ENCODE measurements at places on chromosomes 7 and 10.

DNA sequence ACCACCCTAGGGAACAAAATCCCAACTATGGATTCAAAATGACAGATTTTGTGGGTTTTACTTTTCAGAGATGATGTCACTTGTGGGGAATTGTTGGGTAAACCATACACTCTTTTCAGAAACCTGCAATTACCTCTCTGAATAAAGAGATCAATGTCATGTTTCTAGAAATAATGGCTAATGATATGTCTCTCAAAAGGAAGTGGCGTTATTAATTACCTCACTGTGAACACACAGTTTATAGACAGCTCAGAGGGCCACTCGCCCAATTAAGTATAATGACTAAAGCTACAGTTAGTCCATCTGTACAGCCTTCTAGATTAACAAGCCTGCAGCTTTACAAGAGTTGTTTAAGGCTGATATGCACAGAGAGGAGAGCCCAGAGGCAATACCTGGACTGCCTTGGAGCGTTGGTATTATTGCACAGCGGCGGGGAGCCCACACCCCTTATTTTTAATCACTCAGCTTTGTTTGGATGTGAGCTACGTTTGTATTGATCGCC lies 79.5 kb downstream of the RAB11FIP2 start:
- DNase-seq: no peak

DNA sequence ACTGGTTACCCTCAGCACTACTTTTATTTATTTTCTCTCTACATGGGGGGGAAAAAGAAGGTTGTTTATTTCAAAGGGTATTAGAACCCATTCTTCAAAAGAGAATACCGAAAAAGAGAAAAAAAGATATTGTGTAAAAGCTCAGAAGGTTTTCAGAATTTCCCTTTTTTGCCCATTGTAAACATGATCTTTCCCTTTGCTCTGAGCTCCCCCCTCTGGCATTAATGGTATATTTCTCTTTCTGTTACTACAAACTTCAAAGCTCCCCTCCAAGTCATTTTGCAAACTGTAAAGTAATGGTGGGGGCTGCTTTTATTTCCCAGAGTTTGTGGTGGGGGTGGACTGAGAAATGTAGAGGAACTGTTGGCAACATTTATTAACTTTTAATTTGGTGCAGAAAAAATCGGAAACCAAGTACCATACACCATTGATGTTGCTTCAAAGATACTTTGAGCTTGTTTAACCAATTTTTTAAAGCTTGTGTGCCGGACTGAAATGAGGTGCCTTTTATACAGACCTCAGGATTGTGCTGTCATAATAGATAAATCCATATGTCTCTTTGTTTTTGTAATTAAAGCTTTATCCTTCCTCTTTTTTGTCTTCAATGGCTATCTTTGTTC lies 181.5 kb downstream of the EXOC4 start:
- DNase-seq: no peak

DNA sequence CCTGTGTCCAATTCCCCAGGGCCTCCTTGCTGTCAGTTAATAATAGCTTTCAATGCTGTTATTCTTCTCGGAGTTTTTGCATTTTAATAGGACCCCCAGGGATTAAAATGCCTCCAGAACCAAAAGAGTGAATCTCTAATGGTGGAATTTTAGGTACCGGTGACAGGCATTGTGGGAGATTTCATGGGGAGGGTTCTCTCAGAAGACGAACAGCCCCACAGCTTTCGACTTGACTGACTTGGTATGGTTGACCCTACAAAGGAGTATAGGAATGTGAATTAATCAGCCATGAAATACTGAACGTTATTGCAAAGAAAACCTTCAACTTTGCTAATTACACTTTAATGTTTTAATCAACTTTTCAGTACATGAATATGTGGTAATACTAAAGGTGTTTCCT lies 206.3 kb upstream of the FZD8 start:
- DNase-seq: no peak

GRCh38 chr10:115744089-115744488 lies 528.9 kb downstream of the GFRA1 start:
- DNase-seq: no peak

DNA sequence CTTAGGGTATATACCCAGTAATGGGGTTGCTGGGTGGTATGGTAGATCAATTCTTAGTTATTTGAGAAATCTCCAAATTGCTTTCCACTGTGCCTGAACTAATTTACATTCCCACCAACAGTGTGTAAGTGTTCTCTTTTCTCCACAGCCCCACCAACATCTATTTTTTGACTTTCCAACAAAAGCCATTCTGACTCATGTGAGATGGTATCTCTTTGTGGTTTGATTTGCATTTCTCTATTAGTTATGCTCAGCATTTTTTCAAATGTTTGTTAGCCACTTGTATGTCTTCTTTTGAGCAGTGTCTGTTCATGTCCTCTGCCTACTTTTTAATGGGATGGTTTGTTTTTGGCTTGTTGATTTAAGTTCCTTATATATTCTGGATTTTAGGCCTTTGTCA lies 66.4 kb downstream of the MGAM2 start:
- DNase-seq: no peak

GRCh38 chr7:47479821-47480575 lies 101.9 kb downstream of the TNS3 start:
- no peak for DNase-seq

GRCh38 chr7:97081521-97082300 lies 35.8 kb upstream of the SDHAF3 start:
- no peak for DNase-seq

DNA sequence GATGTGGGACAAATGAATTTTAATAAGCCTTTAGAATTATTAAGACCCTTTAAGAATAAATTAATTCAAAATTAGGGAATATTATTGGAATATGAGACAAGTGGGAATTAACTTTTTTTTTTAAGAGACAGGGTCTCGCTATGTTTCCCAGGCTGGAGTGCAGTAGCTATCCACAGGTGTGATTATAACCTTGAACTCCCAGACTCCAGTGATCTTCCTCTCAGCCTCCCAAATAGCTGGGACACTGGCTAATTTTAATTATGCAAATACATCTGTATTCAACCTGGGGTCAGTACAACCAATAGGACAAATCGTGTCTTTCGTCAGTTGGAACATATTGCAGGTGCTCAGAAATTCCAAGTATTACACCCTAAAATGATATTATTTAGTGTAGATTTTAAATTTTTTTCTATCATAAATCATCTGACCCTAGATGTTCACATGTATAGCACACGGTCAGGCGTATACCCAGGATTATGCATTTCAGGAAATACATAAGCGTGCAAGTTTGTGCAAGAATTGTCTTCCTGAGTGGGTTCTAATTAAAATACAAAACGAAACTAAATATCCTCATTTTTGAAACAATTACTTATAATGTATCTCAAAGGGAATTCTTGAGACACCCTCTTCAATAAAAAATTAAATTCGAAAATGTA lies 1.2 kb downstream of the NT5C3A start:
- DNase-seq: no peak

DNA sequence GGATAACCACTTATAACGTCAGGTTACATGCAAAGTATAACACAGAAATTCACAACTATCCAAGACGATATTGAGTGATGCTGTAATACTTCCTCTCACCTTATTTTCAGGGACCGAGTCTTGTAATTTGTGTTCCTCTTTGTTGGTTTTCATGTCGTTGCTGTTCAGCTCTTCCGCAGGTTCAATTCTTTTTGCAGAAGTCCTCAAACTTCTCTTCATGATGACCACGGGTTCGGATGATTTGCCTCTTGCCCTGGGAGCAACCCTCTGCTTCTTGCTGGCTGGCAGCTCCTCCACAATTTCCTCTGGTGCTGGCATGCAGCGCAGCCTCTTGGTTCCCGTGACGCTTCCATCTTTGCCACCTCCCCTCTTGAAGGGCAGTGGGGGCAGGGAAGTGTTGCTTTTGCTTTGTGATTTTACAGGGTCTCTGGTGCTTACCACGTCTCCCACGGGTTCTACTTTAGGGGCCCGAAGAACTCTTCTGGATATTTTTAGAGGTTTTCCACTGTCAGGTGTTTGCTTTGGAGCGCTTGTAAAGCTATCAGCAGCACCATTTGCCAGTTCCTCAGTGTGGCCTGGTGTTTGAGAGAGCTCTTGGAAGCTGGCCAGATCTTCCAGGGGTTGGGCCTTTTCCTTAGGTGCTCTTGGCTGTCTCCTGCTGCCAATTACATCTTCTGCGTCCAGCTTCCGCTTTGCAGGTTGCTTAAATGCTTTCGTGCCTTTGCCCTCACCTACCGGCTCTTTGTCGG lies 23.6 kb downstream of the MKI67 start:
- no peak for DNase-seq

GRCh38 chr7:141702047-141702567 lies at the start of gene DENND11:
Gene DENND11 (minus strand): TSS chr7:141702166. CDS start chr7:141702153, 13 bp downstream.
- peak; percentile 27 for DNase-seq

DNA sequence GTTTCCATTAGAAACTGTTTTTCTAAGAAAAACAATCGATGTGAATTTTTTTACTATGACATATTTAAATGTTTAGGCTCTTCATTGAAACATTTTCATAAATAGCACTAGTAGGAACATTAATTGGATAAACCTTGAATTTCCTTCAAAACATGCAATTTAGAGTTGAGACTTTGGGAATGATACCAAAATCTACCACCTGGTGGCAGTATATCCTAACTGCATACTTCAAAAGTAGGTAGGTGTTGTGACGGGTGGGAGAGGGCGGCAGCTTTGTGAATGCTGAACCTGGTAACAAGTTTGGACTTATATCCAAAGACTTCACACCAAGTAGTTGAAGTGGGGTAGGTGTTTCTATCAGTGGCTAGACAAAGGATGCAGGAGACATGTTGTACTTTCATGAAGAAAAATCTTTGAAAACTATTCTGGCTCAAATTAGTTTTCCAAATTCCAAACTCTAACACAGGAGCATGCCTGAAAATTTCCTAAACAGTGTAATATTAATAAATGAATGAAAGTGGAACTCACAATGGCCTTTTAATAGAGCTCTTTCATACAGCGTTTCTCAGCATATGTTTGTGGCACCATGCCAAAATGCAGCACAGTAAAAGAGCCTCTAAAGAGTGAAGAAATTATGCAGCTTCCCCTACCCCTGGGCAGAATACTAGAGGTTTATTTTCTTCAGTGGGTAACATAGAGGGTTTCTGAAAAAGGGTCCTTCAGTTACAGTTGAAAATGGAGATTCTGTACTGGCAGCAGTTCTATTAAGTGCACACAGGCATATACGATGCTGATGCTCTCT lies 201.0 kb upstream of the TPK1 start:
- no peak for DNase-seq

DNA sequence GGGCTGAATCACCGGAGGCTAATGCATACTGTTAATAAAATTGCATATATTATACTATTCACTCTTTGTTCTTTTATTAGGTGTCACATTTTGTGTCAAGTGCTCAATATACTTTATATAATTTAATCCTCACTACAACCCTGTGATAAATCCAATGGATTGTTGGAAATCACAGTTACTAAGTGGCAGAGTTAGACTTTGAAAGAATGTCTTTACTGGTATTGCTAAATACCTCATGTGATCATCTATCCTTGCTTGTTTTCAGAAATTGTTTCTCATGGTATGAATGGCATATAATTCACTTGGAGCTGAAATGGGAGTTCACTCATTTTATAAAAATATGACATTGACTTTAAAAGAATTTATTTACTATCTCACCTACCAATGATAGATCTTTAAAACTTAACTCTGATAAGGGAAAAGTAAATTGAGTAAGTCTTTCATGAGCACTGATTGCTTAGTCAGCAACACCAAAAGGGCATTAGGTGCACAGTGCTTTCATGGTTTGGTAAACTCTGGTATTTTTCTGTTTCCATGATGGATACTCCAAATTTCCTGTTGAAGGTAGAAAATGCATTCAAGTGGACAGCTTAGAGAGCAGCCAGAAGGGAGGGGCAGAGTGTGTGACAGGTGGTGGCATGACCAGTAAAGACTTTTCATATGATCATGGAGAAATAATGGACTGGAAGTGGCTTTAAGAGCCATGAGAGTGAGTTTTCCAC lies 22.6 kb downstream of the ENKUR start:
- DNase-seq: no peak

DNA sequence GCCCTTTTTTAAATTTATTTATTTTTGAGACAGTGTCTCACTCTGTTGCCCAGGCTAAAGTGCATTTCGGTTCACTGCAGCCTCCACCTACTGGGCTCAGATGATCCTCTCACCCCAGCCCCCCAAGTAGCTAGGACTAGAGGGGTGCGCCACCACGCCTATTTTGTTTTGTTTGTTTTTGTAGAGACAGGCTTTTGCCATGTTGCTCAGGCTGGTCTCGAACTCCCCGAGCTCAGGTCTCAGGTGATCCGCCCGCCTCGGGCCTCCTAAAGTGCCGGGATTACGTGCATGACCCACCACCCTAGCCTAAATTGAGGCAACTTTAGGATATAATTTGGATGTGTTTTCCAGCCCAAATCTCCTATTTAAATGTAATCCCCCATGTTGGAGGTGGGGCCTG lies 805 bp downstream of the ZNF736 start:
- DNase-seq: no peak

GRCh38 chr10:13621931-13622330 lies 35.2 kb downstream of the PRPF18 start:
- no peak for DNase-seq

GRCh38 chr10:43930777-43931176 lies 282.1 kb upstream of the ZNF32 start:
- no peak for DNase-seq

GRCh38 chr7:35726654-35727053 lies 31.7 kb upstream of the HERPUD2 start:
- no peak for DNase-seq

- DNase-seq: no peak
Measured at GRCh38 chr7:159108491-159108890, 36.2 kb downstream of the VIPR2 start.

GRCh38 chr7:96238474-96238873 lies 83.4 kb downstream of the SLC25A13 start:
- DNase-seq: no peak
